H4 (cell line): ENCODE measurements at places on chromosomes 7 and 10.

GRCh38 chr7:142711746-142712616, 37.3 kb upstream of the PRSS1 start:
- DNase-seq, result peak; percentile 32

DNA sequence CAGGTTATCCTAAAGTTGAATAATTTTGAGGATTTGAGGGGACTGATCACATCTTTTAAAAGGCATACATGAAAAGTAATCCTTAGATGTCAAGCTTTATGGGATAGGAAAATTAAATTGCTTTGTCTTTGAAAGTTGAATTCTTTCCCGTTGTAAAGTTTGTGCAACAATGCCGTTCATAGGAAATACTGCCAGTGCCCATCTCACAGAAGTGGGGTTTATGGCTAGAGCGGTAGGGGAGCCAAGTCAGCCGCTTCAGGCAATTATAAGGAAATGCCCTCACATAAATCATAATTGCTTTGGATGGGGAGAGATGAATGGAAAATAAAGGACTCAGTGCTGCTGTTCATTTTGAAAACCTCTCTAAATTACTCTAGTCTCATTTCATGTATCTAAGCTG, 18.1 kb downstream of the CDC123 start:
- no peak for DNase-seq

GRCh38 chr7:107944411-107945169, 53.6 kb downstream of the DLD start:
- DNase-seq, result no peak

- no peak for DNase-seq
These were observed 52.4 kb downstream of the PARP12 start for GRCh38 chr7:140010194-140010895.

DNA sequence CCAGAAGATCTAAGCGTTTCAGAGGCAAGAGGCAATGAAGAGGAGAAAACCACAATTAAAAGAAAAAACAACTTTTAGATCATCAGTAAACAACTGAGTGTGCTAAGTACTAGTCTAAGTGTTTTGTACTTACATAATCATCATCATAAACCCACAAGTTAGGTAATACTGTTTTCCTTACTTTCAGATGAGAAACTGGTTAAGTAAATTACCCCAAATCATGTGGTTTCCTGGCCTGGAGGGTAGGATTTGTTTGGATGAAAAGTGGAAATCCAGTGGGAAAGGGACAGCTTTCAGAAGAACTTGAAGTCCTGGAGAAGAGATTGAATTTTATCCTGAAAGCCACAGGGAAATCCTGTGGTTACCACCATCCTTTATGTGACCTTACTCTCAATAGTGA, 463.3 kb downstream of the LRMDA start:
- peak; percentile 67 for DNase-seq

DNA sequence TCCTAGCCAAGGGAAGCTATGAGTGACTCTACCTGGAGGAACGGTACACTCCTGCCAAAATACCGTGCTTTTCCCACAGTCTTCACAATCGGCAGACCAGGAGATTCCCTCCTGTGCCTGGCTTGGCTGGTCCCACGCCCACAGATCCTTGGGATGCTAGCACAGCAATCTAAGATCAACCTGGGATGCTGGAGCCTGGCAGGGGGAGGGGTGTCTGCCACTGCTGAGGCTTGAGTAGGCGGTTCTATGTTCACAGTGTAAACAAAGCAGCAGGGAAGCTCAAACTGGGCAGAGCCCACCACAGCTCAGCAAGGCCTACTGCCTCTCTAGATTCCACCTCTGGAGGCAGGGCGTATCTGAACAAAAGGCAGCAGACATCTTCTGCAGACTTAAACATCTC, 295.3 kb downstream of the ELMO1 start:
- DNase-seq, result no peak

DNA sequence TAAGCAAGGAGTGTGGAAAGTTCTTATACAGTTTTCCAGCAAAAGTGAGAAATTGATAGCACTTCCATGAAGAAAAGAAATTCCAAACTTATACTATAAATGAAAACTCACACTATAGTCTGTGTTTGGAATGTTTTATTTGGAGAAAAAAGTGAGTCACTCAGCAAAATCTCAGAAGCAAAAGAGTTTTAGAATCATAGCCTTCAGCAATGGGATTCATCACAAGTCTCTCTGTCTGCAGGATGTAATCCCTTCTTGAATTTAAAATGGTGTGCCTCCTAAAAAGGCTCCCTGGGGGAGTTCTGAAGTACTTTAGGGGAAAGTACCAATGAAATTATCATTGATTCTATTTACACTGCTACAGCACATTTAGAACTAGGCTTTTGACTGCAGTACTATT, 756.4 kb downstream of the XPNPEP1 start:
- no peak for DNase-seq

DNA sequence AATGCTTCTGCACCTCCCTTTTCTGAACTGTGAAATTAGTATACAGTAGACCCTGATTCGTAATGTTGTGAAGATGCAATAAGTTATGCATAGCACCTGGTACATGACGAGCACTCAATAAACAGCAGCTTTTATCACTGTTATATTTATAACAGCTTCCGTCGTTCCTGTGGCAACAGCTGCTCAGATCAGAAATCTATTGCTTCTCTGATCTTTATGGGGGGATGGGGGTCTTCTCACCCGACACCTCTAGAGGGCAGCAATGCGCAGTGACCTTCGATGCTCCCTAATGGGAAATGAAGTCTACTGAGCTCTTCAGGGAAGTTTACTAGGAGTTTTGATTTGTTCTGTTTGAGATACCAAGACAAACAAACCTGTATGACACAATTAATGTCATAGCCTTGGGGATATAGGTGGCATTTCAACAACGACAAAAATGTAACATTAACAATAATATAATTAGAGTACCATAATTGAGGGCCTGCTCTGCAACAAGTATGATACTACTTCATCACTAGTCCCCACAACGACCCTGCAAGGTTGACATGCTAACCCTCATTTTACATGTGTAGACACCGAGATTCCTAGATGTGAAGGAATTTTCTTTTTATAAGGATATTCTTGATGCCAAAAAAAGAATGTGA, 289.6 kb downstream of the SFMBT2 start:
- peak; percentile 13 for DNase-seq
